ENCODE measurements at places on chromosomes 6 and 20. TPM values are rescaled to one million over a fixed set of nuclear protein-coding genes. Genes with fewer than 3 reads are reported as not detected.

LY6G5C gene
- total RNA-seq = 1.6 TPM

TRIM31 gene
- total RNA-seq = 0.11 TPM

DNA sequence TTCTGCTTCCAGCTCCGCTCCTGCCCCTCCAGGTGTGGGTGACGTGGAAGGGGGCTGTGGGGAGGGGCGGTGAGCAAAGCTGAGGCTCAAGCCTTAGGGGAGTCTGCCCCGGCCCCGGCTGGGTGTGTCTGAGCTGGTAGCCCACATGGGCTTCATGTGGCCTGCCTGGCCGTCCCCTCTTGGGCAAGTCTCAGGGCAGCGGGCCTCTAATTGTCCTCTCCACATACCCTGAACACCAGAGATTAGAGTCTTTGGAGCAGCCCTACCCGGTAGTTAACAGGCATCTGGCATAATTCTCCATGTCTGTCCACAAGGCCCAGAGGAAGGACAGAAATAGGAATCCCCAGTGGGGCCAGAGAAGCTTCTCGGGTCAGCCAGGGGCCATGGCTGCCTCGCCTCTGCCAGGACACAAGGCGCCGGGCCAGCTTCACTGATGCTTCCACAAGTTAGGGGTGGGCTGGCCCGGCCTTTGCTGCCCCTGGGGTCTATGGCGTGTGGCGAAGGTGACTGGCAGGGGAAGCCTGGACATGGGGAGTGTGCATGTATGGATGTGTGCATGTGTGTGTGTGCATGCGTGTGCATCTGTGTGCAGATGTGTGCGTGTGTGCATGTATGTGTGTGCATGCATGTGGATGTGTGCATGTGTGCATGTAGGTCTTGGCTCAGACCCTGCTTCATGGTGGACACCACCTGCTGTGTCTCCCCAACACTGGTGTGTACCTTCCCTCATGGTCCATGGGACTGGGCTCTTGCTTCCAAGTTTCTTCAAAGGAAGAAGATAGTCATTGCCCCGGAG is 24.0 kb downstream of the FRMD1 start:
- H3K27me3 ChIP-seq = no peaks in the 10 kb centered on the region
- H3K4me1 ChIP-seq = no peaks in the 10 kb centered on the region
- H3K36me3 ChIP-seq = no peaks in the 10 kb centered on the region
- no peak overlapping the region for H3K27ac ChIP-seq

GRCh38 chr20:62355516-62355877 is 11.6 kb downstream of the LAMA5 start:
- peak overlapping the region; percentile 93 for H3K27ac ChIP-seq
- H3K4me1 ChIP-seq = peaks cover 86% of the 10 kb centered on the region
- H3K36me3 ChIP-seq = peaks cover 47% of the 10 kb centered on the region
- peak overlapping the region; percentile 39 for H3K4me3 ChIP-seq

DNA sequence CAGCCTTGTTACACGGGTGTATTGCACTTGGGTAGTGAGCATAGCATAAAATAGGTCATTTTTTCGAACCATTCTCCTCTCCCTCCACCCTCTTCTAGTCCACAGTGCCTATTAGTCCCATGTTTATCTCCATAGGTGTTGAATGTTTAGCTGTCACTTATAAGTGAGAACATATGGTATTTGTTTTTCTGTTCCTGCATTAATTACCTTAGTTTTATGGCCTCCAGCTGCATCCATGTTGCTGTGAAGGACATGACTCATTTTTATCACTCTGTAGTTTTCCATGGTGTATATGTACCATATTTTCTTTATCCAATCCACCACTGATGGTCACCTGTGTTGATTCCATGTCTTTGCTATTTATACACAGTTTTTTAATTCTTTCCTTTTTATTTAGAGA is 889.5 kb downstream of the EYS start:
- no peak overlapping the region for H3K4me3 ChIP-seq
- DNase-seq = no peak
- no peaks in the 10 kb centered on the region for H3K36me3 ChIP-seq
- H3K27ac ChIP-seq = no peak overlapping the region

DNA sequence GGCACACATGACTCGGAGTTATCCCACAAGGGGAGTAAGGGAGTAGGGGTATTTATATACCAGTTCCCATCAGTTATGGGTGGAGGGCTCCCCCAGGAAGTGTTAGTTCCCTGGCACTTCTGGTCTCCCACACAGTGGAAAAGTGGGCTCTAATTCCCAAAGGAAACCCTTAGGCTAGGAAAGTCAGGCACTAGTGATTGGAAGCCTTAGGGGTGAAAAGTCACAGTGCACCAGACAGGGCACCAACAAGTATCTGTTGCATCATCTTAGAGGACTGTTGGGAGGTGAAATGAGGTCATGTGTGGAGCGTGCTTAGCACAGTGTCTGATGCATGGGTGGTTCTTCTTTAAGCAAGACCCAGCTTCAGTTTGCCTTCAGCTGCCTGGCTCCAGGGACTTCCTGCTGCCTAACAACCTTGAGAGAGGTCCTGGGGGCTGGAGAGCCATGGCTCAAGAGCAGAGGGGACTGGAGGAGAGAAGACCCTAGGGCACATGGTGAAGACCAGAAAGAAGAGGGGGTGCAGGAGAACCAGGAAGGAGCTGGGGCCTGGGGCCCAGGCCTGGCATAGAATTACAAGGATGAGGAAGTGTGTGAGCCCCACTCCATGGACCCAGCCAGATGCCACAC is 7.5 kb upstream of the FOXP4 start:
- H3K36me3 ChIP-seq = no peaks in the 10 kb centered on the region
- H3K27ac ChIP-seq = no peak overlapping the region

Measured in PC-3 (cell line).